Motor neuron (in vitro differentiated cells): ENCODE measurements at places on chromosomes 11 and 22.

DNA sequence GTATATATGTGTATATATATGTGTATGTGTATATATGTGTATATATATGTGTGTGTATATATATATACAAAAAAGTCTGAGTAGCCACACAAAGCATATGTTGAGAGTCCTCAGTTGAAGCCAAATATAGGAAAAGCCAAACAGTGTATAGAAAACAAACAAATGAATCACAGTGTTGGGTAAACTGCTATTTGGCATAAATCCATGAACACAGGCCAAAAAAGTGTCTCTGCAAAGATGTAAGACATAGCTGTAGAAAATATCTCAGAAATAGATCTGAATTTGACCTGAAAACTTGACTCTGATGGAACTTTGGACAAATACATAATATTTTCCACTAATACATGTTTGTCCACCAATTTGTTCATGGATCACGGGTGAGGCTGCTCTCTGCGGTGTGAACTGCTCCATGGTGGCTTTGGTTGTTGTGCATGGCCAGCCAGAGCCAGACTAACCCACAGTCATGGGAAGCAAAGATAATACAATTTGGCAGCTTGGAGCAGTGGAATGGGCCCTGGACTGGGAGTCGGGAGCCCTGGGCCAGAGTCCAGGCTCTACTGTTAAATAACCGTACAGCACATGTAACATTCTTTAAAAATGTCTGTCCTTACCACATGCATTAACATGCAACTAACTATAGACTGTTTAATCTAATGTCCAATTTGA is 76.9 kb upstream of the EED start:
- ATAC-seq, result no peak

DNA sequence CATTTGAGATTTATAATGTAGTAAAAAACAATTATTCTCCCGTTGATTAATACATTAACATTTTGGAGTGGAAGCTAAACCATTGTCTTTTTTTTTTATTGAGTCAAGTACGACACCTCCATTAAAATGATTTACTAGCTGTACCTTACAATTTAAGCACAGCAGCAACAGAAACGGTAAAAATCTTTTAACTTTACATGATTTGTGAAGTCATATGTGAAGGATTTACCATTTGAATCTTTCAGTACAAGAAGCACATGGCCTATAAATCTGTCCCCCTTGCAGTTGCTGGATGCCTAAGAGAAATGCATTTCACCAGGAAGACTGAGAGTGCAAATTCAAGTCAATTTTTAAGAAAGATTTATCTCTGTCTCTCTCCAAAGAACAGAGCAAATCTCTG is 324.6 kb downstream of the CADM1 start:
- peak; percentile 44 for ATAC-seq

- no peak for ATAC-seq
Measured at GRCh38 chr22:39916496-39916895, 15.6 kb downstream of the GRAP2 start.

DNA sequence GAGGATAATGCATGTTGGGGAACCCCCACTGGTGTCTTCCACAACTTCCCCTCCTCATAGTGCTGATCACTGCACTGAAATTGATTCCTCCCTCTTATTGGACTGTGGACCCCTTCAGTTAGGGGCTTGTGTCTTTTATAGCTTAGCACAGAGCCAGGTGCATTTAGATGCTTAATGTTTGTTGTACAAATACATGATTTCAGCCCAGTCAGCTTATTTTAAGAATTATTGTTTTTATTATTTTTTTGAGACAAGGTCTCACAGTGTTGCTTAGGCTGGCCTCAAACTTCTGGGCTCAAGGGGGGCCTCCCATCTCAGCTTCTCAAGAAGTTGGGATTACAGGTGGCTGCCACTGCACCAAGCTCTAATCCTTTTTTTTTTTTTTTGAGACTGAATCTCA is 8.2 kb downstream of the THY1 start:
- no peak for ATAC-seq

- no peak for ATAC-seq
Measured at GRCh38 chr11:129702410-129703398, 112.9 kb upstream of the TMEM45B start.

DNA sequence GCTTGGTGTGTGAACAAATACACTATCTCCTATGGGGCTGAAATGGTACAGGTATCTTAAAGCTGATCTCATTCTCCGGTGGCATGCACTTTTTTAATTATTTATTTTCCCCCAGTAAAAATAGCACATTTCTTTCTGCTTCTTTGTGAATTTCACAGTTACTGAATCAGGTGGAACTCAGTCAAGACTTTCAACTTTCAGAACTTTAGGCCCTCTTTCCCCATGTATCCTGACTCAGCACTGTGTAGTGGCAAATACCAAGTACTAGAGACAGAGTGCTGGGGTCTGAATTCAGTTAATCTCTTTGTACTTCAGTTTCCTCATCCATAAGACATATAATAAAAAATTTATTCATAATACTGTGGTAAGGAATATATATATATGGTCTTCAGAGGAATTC is 223.9 kb downstream of the CSNK2A3 start:
- ATAC-seq, result no peak

DNA sequence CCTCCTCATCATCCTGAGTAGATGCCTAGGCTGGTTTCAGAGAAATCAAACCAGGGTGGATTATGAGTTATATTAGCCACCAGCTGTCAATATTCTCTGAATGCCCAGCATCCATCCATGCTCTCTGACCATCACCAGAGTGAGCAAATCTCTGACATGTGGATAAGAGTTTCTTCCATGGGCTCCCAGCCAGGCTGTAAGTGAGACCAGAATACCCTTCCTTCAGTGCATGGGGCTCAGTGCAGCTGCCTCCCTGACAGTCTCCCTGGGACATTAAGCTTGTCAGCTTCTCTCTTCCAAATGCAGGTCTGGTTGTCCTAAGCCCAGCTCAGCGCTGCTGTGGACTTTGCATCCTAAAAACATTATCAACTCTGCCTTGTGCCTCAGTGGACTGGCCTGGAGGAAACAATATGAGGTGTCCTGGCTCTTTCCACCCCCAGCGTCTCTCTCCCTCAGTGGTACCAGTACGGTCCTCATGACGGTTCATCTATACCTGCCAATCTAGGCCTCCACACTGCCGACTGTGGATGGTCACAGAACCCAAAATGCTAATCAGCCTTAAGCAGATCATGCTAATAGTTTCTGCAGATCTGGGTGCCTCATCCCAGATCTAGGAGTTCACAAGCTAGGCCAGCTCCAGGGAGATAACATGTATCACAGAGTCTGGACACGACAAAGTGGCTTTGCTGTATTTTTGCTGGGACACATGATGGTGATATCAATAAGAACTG is 41.6 kb upstream of the PRAME start:
- ATAC-seq, result no peak

DNA sequence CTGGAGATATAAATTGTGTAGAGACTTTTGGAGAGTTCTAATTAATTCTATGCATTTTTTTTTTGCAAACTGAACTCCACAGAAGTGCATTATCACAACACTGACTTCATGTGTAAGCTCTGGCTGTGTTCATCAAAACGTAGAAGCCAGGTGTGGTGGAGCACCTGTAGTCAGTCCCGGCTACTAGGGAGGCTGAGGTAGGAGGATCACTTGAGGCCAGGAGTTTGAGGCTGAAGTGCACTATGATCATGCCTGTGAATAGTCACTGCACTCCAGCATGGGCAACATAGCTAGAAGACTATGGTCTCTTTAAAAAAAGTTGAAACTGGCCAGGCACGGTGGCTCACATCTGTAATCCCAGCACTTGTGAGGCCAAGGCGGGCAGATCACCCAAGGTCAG is 20.6 kb downstream of the TCF20 start:
- no peak for ATAC-seq

DNA sequence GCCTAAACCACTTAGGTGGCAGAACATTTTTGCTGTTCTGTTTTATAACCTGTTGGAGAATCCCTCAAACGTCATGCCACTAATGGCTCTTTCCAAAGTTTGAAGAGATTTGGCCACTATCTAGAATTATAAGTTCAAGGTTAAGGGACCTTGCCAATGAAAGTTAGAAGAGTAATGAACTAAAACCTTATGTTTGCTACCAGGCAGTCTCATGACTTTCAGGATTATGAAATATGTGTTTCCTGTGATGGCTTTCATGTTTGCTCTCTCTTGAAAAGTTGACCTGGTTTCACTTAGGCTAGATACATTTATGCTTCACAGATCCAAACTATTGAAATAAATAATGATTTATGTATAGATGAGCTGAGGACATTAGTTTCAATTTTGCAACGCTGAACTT is 340.0 kb downstream of the LRRC4C start:
- ATAC-seq, result no peak

- peak; percentile 10 for ATAC-seq
Measured at GRCh38 chr11:64777449-64778222, 706 bp downstream of the SF1 start.

DNA sequence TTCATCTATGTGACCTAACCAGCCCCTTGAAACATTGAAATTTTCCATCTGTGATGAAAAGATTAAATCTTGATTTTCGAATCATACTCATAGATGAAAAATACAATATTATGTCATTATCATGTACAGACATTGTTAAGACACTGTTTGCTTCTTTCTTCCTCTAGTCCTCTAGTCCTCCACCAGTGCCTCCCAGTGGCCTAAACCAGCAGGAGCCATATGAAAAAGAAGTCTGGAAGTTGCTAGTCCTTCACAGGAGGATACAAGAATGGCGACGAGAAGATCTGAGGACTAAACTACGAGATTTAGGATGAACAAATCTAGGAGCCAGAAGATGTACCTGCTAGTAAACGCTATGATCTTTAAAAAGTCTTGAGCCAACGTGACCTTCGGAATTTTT is 134.1 kb downstream of the SLC17A6 start:
- no peak for ATAC-seq

DNA sequence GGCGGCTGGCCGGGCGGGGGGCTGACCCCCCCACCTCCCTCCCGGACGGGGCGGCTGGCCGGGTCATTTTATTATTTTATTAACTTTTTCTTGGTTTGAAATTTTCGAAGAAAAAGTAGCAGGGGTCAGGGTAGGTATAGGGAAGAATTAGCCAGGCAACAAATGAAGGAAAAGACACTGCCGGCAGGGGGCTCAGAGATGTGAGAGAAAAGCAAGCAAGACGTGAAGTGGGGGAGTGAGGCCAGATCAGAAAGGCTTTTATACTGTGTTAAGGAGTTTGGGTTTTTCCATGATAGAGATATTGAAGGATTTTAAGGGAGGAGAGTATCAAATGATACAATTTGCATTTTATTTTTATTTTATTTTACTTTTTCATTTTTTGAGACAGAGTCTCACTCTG is 19.0 kb downstream of the RNF214 start:
- no peak for ATAC-seq
